GM10248 (cell line): ENCODE measurements at places on chromosomes 7 and 10.

DNA sequence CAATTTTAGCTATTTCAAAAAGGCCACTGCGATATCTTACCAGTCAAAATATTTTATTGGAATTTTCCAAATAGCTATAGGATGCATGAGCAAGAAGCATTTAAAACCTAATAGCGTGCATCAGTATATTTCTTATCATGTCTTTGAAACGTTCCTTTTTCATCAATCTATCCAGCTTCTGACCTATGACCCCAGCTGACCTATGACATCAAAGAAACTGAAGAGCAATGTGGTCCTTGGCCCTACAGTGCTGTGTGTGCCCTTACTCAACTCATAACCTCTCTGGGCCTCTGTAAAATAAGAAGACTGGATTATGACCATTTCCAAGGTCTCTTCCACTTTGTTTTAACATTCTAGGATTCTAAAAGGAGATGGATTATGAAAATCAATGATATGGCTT is 118.2 kb downstream of the ZNF22 start:
- DNase-seq, result no peak

GRCh38 chr7:23964715-23965114 is 254.7 kb downstream of the STK31 start:
- DNase-seq, result no peak

GRCh38 chr10:111104811-111105210 is 28.0 kb downstream of the ADRA2A start:
- no peak for DNase-seq

- no peak for DNase-seq
These were observed 120.3 kb upstream of the CELF2 start for GRCh38 chr10:10897400-10897799.

GRCh38 chr10:85060944-85061343 is 732.6 kb downstream of the CCSER2 start:
- DNase-seq, result no peak

GRCh38 chr7:105677410-105677730 is 96.1 kb upstream of the EFCAB10 start:
- no peak for DNase-seq

DNA sequence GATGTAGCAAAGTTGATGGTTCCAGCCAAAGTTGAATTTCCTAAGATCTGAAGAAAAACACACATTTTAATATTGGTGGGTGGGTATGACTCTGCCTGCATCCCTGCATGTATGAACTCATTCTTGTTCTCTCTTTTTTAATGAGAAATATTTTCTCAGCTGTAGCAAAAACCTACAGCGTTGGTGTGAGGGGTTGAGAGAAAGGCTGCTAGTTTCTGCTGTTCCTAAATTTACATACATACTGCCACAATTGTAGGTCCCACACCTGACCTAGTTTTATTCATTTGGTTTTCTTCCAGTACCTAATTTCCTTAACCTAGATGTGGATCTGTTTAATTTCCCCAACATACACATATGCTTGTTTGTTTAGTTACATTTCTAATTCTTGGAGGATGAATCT is 4.6 kb downstream of the AGFG2 start:
- no peak for DNase-seq

GRCh38 chr10:67772894-67773511 is 65.0 kb downstream of the DNAJC12 start:
- DNase-seq, result peak; percentile 71

DNA sequence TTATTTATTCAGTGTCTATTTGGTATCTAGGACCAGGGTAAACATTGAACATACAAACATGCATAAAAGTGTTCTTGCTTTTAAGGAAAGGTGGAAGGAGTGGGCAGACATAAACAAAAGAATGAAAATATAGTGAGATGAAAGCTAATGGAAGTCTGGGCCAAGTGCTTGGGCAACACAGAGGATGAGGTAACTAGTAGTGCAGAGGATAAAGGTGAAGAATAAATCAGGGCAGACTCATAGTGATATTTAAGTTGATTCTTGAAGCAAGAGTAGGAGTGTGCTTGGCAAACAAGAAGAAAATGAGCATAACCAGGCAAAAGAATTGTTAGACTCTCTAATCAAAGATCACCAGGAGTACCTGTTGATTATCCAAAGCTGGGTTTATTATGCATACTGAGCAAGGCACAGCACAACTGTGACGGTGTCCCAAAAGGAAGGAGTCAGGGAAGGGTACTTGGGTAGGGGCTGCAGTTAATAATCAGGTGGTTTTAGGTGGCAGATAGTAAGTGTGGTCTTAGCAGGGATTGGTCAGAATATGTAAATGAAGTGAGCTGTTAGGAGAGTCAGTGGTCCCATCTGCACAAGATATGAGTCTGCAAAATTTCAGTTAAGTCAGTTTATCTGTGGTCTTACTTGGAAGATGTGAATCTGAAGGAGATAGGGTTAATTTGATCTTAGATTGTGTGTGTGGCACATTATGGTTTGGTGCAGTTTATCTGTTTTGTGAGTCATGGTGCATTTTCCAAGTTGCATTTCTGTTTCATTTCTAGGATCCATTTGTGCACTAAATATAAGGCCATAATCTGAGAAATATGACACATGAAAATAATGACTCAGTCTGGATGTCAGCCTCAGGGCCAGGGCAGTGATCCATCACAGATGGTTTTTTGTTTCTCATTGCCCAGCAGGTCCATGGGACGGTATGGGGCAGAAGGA is 30.6 kb upstream of the TAX1BP1 start:
- DNase-seq, result no peak
